ENCODE measurements at places on chromosomes 7 and 10. TPM values are rescaled to one million over a fixed set of nuclear protein-coding genes. Genes with fewer than 3 reads are reported as not detected.

Gene ZNF804B
- total RNA-seq: not detected

Gene INSIG1
- total RNA-seq: 105 TPM

Gene DNAH11
- under 0.01 TPM for total RNA-seq

Gene ERVW-1
- not detected for total RNA-seq

Gene FGL2
- total RNA-seq: 8.8 TPM

Gene VGF
- 0.45 TPM for total RNA-seq

- no peak for DNase-seq
Observed at GRCh38 chr10:60604342-60604741, 173.9 kb upstream of the CDK1 start.

- DNase-seq: no peak
Observed at GRCh38 chr10:126210051-126210651, 178.1 kb downstream of the ADAM12 start.

DNA sequence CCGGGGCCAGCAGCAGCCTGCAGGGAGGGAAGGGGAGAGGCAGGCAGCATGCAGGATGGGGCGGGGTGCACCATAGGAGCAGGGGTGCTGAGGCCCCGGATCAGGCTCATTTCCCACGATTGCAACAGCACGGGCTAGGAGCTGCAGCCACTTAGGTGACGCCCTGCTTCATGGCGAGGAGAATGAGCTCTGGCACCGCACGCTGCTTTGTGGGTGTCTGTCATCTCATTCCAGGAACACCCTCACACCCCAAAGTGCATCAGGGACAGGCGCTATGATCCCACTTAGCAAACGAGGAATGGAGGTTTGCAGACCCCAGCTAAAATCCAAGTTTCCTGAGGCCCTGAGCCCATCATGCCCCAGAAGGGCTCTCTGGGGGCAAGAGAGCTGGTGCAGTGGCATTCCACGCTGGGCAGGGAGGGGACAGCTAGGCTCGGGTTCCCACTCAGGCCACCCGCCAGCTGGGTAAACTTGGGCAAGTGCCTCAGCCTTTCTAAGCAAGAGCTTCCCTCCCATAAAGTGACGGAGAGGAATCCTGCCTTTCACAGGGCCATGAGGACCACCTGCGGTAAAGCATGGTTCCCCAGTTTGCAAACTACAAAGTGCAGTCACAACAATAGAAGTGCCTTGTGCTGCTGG, 9.3 kb downstream of the KCNH2 start:
- DNase-seq: no peak

- no peak for DNase-seq
Observed at GRCh38 chr7:25636871-25637283, 408.6 kb upstream of the NPVF start.

- DNase-seq: peak; percentile 99
Observed at GRCh38 chr7:24971333-24972165, 8.4 kb downstream of the OSBPL3 start.

DNA sequence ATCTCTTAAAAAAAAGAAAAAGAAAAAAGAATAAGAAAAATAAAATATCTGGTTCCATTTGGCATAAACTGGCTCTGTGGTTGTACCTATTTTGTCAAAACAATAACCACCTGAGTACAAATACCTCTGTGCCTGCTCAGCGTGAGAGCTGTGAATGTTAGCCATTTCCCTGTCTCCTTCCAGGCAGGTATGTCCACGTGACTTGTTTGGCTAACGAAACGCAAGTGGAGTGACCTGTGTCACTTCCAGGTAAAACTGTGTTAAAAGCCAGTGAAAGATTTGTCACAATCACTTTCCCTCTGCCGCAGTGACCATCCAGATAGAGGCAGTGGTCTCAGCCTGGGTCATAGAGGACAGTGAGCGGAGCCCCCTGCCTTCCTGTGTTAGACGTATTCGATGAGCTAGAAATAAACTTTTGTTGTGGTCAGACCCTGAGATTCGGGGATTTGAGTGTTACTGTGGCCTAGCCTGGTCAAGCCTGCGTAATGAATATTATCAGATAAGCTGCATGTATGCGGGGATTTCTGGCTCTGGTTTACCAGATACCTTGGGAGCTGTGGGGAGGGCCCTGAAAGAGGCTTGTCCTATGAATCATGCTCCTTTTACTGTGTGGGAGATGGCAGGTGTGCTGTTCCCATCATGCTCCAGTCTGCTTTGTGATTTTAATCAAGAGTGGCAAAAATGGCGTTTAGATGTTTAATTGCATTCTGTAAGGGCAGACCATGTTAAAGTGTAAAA, 3.8 kb downstream of the PTER start:
- no peak for DNase-seq

DNA sequence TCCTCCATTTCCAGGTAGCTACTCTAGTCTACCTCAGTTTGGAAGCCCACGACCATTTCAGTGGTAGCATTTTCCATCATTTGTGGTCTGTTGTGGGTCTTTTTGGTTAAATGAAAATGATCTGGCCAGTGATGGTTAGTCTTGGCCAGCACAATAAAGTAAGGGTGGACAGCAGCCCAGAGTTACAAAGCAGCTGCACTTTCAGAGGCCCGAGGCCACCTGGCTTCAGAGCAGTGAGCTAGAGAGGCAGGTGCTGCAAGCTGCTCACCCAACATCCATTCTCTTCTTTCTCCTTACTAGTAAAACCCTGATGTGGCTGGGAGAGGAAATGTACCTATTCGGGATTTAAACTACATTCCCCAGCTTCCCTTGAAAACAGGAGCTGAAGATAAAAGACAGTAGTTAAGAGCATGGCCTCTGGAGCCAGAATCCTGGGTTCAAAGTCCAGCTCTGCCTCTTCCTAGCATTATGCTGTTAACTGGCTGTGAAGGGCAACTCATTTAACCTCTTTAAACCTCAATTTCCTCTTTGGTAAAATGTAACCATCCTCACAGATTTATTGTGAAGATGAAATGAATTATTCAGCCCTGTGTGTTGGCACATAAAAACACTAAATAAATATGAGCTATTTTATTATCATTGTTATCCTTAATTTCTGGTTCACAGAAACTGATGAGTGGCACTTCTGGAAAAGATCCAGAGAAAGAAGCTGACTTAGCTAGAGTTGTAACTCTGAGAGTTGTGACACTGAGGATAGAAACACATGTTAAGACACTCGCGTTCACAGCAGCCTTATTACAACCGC, 517.4 kb downstream of the PARD3 start:
- DNase-seq: peak; percentile 55

GRCh38 chr10:3524086-3524960, 260.7 kb downstream of the KLF6 start:
- DNase-seq: peak; percentile 53

DNA sequence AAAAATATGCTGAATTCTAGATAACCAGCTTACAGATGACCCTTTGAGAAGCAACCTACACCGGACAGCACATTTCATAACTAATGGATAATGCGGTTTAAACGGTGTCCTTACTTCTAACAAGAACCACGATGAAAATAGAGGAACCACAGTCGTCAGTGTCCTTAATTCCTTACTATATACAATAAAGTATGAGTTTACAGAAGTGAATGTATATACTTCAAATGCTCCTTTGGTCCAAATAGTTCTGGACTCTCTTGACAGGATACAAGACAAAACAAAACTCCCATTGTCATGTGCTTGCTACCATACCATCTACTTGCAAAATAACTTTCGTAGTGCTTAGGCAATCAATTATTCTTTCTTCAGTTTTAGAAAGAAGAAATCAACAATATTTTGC, 2.4 kb downstream of the NAMPT start:
- no peak for DNase-seq

- DNase-seq: peak; percentile 12
Observed at GRCh38 chr10:4243169-4243568, 458.2 kb upstream of the KLF6 start.

GRCh38 chr10:511849-512191, 177.6 kb downstream of the DIP2C start:
- DNase-seq: no peak

DNA sequence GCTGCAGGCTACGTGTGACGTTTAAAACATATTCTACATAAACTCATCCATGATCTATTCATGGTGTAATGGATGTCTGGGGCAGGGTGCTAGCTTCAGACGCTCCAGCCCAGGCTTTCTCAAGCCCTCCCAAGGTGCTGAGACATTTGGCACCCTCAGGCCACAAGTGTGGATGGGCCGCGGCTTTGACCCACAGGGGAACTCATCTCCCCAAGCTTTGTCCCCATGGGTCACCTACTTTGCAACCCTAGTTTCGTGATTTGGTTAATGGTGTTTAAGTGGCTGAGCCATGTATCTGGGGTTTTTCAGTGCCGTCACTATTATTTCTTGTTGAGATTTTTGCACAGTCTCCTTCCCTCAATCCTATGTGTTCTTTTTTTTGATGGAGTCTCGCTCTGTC, 66.0 kb downstream of the GRK5 start:
- DNase-seq: no peak

DNA sequence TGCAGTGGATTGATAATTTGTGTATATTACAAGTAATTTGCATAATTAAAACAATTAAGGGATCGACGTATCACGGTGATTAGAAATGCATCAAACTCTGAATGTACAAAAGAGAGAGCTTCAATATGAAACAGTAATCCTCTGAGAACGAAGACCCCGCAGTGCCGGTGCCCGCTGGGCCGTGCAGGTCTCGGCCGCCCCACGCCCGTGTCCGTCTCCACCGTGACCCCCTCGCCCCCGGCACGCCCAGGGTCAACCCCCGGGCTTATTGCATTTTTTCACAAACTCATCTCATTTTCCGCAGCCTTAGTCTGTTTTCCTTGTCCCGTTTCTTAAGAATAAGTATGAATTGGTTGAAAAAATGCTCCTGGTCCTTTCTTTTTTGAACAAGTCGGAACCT, 218.6 kb downstream of the TCERG1L start:
- no peak for DNase-seq

All from LHCN-M2 (cell line).